T-helper 17 cell (primary cell): ENCODE measurements at places on chromosomes 5 and 9.
A peak's percentile ranks its signal among the peaks of the same experiment; 100 is the strongest.

GRCh38 chr9:93962561-93963440 lies 7.6 kb upstream of the BARX1 start:
- H3K36me3 ChIP-seq: peaks cover 7% of the 10 kb centered on the region
- H3K27me3 ChIP-seq: peaks cover 70% of the 10 kb centered on the region
- peak; percentile 54 for DNase-seq
- peaks cover 25% of the 10 kb centered on the region for H3K4me1 ChIP-seq

- peaks cover 13% of the 10 kb centered on the region for H3K27me3 ChIP-seq
- no peak overlapping the region for H3K27ac ChIP-seq
Measured at GRCh38 chr5:111968459-111968858, 211.5 kb upstream of the NREP start.

GRCh38 chr5:9239071-9239470 lies 306.8 kb downstream of the SEMA5A start:
- H3K4me1 ChIP-seq: no peaks in the 10 kb centered on the region
- no peaks in the 10 kb centered on the region for H3K27me3 ChIP-seq
- H3K27ac ChIP-seq: no peak overlapping the region
- no peak for DNase-seq
- no peaks in the 10 kb centered on the region for H3K36me3 ChIP-seq

- H3K36me3 ChIP-seq: no peaks in the 10 kb centered on the region
- no peak for DNase-seq
- no peak overlapping the region for H3K27ac ChIP-seq
Measured at GRCh38 chr5:8845296-8845695, 700.6 kb downstream of the SEMA5A start.

- H3K4me1 ChIP-seq: no peaks in the 10 kb centered on the region
- H3K36me3 ChIP-seq: no peaks in the 10 kb centered on the region
- H3K27ac ChIP-seq: no peak overlapping the region
- DNase-seq: no peak
Measured at GRCh38 chr5:76999451-76999850, 30.8 kb upstream of the AGGF1 start.

GRCh38 chr9:88680505-88681160 lies 145.7 kb downstream of the NXNL2 start:
- peaks cover 3% of the 10 kb centered on the region for H3K4me1 ChIP-seq
- no peaks in the 10 kb centered on the region for H3K36me3 ChIP-seq
- no peaks in the 10 kb centered on the region for H3K27me3 ChIP-seq
- no peak overlapping the region for H3K4me3 ChIP-seq

GRCh38 chr5:33936004-33936380 lies 194 bp upstream of the RXFP3 start:
- H3K27ac ChIP-seq: no peak overlapping the region
- peak; percentile 33 for DNase-seq
- peaks cover 6% of the 10 kb centered on the region for H3K36me3 ChIP-seq
- H3K27me3 ChIP-seq: peaks cover 88% of the 10 kb centered on the region
- H3K4me1 ChIP-seq: peaks cover 10% of the 10 kb centered on the region

DNA sequence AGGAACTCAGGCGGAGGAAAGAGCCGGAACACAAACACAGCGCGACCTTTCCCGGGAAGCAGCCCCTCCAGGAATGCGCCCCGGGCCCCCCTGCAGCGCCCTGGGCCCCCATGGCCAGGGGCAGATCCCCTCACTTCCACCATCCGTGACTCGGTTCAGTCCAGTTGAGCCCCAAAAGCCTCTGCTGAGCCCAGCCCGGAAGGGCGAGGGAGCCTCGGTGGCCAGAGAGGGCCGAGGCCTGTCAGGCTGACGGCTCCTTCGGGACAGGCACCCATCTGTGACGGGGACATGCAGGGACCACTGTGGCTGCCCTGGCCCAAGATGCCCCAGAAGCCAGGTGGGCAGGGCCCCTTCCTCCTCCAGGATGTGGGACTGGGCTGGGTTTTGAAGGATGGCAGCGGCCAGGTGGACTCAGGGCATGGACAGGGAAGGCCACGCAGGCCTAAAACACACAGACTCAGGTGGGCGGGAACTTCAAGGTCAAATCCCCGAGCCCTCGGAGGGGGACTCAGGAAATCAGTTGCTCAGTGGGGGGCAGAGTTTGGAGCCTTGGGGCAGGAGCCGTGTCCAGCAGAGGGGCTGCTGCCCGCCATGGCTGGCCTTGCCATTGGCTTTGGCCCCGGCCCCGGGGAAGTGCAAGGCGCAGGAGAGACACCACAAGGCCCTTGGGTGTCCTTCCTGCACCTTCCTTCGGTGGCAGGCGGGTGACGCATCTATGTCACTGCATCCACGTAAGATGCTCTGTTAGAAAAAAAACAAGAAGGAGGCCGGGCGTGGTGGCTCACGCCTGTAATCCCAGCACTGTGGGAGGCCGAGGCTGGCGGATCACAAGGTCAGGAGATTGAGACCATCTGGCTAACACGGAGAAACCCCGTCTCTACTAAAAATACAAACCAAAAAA lies 29.7 kb upstream of the ABO start:
- H3K27me3 ChIP-seq: peaks cover 40% of the 10 kb centered on the region
- no peak overlapping the region for H3K27ac ChIP-seq
- H3K4me3 ChIP-seq: no peak overlapping the region
- no peaks in the 10 kb centered on the region for H3K4me1 ChIP-seq
